Stimulated activated CD4-positive, alpha-beta T cell treated with anti-CD3 and anti-CD28 coated beads, TNF-alpha, amount 100 ng/mL, for 4 hours (primary cell): ENCODE measurements at places on chromosomes 13 and 19.
A peak's percentile ranks its signal among the peaks of the same experiment; 100 is the strongest.

- DNase-seq, result no peak
Measured at GRCh38 chr13:45048890-45049407, 59.6 kb downstream of the GPALPP1 start.

GRCh38 chr13:46682015-46682414 lies 114.9 kb downstream of the ESD start:
- DNase-seq, result no peak

GRCh38 chr19:15631817-15632216 lies 8.9 kb upstream of the CYP4F3 start:
- no peak for DNase-seq

DNA sequence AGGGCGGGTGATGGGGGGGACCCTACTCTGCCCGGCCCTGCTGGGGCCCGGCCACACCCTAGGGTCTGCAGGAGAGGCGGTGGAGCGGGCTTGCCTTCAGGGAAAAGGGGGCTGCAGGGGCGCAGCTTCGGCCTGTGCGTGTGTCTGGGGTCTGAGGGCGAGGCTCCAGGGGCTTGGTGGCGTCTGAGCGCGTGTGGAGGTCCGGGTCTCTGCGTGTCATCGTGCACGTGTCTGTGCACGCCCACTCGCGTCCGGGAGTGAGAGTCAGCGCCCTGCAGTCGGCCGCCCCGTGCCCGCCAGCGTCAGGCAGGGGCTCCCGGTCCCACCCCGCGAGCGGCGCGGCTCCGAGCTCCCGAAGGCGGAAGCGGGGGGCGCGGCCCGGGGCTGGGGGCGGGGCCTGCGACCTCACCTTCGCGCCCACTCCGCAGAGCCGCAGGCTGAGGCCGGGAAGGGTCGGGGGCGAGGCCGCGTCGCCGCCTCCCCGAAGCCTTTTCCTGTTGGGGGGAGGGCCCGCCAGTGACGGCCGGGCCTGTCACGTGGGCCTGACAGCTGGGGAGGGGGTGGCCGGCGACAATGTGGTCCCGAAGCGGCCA lies at the start of gene ARHGAP45:
Gene ARHGAP45 (plus strand): TSS at position 420 of the 593 bp plus-strand sequence. CDS start 239 bp downstream, outside the sequence.
- DNase-seq, result peak; percentile 68

GRCh38 chr19:11361771-11362731 lies 6.8 kb downstream of the PLPPR2 start:
- DNase-seq, result no peak

GRCh38 chr19:12647490-12648071 lies 19.0 kb downstream of the MAN2B1 start:
- DNase-seq, result no peak

DNA sequence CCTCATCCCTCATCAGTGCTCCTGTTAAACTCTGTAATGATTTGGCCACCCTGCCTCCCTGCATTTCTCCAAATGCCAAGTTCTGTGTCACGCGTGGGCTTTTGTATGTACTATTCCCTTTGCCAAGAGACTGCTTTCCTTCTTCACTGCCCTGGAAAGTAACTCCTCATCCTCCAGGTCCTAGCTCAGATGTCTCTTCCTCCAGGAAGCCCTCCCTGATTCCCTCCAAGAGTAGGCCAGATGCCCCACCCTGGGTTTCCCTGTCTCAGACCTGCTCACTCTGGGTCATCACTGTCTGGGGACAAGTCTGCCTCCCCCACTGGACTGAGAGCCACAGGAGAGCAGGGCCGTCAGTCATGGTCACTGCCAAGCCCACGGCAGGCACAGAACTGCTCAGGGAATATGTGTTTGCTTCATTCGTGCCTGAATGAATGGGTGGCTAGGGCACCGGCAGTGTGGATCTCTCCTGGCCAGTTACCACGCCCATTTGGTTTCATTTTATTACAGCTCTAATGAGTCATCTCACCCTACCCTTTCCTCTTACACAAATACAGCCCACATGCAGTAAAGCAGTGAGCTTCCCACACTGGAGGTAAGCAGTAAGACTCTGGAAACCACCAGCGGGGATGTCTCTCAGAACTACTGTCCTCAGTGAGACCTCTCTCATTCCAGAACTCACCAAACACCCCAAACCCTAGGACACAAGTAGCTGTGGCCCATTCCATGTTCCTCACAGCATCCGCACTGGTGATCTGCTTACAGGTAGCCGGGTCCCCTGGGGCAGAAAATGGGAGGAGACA lies 12.1 kb upstream of the GPR4 start:
- no peak for DNase-seq

DNA sequence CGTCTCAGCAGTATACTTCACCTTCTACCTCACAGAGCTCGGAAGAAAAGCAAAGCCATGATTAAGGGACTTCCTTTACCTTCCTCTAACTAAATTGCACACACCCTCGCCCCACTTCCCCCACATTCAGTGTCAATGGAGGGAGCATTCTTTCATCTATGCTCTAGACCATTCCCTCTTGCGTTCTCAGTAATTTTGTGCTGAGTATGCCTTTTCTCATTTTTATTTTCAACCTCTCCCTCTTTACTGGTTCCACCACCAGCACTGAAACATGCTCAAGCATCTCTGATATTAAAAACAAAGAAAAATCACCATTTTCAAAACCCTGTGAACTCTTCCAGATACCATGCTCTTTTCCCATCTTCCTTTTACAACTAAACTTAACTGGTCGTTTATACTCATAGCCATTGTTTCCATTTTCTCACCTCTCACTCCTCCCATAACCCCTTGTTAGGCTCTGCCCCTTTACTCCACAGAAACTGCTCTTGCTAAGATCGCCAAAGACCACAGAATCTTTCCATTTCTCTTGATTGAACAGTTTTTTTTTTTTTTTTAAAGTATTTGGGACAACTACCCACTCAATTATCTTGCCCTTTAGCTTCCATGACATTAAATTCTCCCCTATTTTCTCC lies 32.4 kb downstream of the SERPINE3 start:
- DNase-seq, result no peak

- no peak for DNase-seq
Measured at GRCh38 chr13:51525567-51526167, 58.6 kb upstream of the WDFY2 start.

GRCh38 chr13:95019886-95020285 lies 281.4 kb downstream of the ABCC4 start:
- no peak for DNase-seq

- DNase-seq, result no peak
Measured at GRCh38 chr13:95385798-95386197, 84.5 kb upstream of the ABCC4 start.

DNA sequence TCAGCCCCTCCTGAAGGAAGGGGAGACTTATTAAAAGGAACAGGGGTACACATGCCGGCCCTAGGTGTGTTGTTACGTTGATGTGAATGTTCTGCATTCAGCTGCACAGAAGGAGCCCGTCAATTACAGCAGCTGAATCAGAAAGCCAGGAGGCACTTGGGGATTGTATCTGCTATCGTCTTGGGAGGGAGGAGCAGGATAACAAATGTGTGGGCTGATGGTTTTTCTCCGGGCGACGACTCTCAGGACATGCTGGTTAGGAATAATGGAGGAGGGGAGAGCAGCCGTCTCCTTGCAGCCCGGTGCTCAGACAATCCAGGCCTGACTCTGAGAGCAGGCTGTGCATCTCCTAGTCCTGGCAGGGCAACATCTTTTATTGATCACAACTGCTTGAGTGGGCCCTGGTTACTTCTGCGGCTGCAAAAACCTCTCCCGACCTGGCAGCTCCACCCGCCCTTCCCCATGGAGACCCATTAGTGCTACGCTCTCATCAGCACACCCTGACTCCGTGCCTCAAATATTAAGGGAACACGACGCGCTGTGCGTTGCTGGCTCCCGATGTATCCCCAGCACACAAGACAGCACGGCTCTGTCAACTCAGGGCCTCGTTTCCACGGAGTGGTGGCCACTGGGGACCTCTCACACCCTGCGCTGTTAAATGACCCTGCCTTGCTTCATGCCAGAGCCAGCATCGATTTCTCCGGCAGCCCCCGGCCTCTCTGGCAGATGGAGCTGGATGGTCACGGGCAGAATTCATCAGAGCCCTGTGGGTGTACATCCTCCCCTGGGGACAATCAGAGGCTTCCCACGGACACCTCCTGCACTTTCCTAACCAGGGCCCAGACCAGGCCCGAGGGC lies 25.3 kb downstream of the PEPD start:
- no peak for DNase-seq

DNA sequence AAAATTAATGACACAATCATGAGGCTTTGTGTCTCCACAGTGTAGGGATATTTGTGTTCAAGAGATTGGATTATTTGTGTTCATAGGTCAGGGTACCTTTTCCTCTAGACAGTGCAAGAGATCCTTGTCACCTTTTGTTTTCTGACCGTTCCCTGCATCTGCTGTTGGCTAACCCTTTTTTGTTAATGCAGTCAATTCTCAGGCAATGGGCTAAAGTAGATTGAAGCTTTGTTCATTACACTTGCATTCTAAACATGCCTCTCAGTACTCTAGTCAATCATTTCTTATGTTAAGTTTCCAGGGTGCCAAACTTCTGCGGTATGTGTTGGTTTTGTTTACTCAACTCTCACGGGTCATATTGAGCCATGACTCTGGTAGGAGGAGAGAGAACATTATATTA lies 1.8 kb upstream of the MED4 start:
- no peak for DNase-seq

GRCh38 chr19:45825917-45826893 lies 11.1 kb upstream of the RSPH6A start:
- no peak for DNase-seq

DNA sequence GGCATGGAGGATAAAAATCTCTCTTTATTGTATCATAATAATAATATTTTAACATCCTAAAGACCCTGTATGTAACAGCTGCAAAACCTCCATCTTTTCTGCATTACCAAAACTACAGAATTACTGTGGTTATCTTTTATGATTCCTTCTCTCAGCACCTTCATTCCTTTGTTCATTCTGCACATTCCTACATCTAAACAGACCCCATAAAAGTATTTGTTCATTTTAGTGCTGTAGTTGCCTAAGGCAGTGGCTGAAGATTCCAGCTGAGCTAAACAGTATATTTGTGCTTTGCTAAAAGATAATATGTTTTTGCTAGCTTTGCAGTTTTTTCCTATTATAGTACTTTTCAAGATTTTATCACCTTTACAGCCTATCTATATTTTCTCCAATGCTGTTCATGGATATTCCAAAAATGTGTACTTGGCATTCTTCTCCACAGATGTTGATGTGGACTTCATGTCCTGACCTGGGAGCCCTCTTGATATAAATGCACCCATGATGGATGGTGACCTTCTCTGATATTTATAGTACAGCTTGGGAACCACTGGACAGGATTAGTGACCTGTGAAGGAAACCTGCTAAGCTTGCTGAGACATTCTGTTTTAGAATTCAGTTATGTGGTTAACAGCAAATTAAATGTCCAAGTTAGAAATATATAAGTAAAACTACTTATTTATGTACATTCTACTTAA lies 2832.9 kb upstream of the PCDH20 start:
- DNase-seq, result no peak

GRCh38 chr19:5057860-5058259 lies 88.9 kb downstream of the KDM4B start:
- no peak for DNase-seq

GRCh38 chr13:24718192-24718965 lies 38.2 kb downstream of the ATP12A start:
- no peak for DNase-seq

DNA sequence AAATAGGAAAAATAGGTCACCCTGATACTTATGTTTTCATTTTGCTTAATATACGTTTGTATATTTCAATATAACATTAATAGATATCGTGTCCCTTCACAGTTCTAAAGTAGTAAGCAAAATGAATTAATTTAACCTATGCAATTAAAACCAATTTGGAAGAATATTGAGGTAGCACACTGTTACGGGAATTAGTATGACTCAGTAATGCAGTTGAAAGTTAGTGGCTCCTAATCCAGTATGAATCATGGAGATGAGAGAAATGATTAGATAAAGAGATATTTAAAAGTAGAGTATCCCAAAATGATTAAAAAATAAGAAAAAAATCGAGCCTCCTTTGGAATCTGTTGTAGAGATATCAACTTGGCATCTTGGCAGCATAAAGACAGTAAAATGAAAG lies 177.0 kb upstream of the SLITRK6 start:
- no peak for DNase-seq

DNA sequence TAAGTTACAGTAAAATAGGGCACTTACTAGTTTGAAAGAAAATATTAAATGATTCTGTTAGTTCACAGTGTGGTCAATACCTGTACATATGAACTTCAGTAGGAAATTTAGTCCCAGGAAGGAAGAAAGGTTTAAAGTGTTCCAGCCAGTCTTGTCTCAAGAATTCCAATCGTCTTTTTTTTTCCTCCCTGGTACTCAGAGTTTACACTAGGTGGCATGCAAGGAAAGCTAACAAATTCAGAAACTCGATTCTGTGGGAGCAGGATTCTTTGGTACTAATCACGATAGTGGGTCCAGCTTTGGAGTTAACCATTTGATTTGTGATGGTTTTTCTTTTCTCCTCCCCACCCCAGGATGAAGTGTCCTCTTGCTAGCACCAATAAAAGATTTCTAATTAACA lies 43.6 kb downstream of the POLR1D start:
- DNase-seq, result no peak

GRCh38 chr19:47518139-47518538 lies 3.3 kb upstream of the NAPA start:
- DNase-seq, result peak; percentile 18

GRCh38 chr19:46635920-46636761 lies at the start of gene GNG8:
Gene GNG8, minus strand, starts transcription at chr19:46636202. Its CDS starts 1,520 bp downstream, at chr19:46634682.
- DNase-seq, result no peak

DNA sequence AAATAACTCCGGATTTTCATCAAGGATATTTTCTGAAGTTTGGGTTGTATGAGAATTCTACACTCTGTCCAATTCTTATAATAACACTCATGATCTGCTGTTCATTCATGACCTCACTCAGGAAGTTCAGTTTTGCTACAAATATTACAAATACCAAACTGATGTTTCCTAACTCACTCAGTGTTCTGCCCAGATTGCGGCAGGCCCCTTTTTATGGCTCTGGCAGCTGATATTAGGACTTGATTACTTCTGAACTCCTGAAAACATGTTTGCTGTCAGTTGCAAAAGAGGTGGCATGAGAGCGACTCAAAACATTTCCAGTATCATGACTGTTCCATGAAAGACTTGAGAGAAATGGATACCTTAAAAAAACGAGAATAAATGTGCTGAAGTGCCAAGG lies 188.0 kb downstream of the RGCC start:
- no peak for DNase-seq

DNA sequence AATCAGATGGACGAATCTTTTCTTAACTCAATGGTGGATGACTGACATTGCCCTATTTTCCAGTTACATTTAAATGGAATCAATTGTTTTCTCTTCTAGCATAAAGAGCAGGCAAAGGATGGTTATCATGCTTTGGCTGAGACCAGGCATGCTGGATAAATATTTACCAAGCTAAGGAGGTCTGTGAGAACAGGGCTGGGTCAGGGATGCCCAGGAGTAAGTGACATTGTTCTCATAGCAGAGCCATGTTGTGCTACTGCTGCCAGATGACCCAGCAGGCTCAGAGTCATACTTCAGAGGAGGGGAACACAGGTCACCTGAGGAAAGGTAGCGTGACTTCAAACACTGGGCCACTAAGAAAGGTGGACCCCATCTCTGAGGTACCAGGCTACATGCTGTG lies 116.0 kb upstream of the RNF113B start:
- no peak for DNase-seq

- no peak for DNase-seq
Measured at GRCh38 chr19:48539503-48540096, 12.4 kb upstream of the SULT2B1 start.

GRCh38 chr19:38210458-38210987 lies 13.5 kb downstream of the DPF1 start:
- DNase-seq, result no peak

GRCh38 chr13:110802260-110802659 lies 88.8 kb downstream of the ING1 start:
- DNase-seq, result no peak

GRCh38 chr19:15433519-15434069 lies 14.8 kb upstream of the AKAP8L start:
- no peak for DNase-seq
